ENCODE measurements at places on chromosomes 11 and 22.

- DNase-seq = peak; percentile 73
Measured at GRCh38 chr11:20112291-20113148, 47.8 kb downstream of the DBX1 start.

DNA sequence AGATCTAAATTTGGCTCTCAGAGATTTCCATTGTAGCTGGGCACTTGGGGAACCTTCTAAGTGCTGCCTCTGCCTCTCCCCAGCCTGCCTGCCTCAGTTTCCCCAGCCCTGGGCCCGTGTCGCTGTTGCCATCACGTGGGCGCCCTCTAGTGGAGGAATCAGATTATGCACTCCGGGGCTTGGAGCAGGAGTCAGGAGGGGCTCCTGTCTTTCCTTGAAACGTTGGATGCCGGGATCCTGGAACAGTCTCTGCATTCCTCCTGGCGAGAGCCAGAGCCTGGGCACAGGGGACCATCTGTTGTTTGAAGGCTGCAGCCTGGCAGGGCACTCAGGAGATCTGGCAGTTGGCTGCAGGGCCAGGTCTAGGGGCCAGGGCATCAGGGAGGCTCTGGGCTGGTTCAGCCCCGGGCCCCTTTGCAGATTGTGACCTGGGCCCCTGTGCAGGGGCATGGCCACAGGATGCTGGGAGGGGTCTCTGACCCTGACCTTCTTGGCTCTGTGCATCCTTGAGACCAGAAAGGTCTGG is 71.6 kb downstream of the LRP5 start:
- DNase-seq = peak; percentile 25

GRCh38 chr22:19568337-19569275 is 44.4 kb upstream of the CLDN5 start:
- DNase-seq = no peak

- DNase-seq = no peak
Measured at GRCh38 chr11:10410106-10410843, 44.8 kb upstream of the AMPD3 start.

DNA sequence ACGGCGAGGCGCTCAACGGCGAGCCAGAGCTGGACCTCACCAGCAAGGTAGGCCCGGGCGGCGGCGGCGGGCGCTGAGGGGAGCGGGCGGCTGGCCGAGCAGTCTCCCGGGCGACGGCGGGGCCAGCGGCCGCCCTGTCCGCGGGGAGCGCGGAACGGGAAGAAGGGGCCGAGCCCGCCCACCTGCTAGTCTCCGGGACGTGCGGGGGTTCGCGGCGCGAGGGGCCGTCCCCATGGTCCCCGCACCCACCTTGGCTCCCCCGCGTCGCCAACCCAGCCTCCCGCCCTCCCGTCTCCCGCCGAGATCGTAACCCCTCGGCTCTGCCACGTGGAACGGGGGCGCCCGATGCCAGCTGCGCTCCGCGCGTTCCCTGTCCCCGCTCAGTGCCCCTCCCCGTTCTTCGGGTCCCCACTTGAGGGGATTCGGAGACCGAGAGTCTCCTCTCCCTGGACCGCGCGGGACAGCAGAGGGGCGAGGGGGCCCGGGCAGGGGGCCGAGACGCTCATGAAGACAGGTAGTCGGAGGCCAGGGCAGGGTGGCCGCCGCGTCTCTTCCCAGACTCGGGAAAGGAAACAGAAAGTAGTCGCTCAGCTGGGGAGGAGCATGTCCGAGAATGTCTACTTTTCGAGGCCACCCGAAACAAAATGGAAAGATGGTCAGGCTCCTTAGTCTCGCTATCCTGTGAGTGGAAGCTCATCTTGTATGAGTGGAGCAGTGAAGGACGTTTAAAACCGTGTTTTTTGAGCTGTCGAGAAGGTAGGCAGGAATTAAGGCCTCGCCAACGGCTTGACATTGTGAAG is 557 bp downstream of the GTPBP1 start:
- DNase-seq = no peak

GRCh38 chr22:40838486-40838885 is 18.0 kb downstream of the ST13 start:
- no peak for DNase-seq

DNA sequence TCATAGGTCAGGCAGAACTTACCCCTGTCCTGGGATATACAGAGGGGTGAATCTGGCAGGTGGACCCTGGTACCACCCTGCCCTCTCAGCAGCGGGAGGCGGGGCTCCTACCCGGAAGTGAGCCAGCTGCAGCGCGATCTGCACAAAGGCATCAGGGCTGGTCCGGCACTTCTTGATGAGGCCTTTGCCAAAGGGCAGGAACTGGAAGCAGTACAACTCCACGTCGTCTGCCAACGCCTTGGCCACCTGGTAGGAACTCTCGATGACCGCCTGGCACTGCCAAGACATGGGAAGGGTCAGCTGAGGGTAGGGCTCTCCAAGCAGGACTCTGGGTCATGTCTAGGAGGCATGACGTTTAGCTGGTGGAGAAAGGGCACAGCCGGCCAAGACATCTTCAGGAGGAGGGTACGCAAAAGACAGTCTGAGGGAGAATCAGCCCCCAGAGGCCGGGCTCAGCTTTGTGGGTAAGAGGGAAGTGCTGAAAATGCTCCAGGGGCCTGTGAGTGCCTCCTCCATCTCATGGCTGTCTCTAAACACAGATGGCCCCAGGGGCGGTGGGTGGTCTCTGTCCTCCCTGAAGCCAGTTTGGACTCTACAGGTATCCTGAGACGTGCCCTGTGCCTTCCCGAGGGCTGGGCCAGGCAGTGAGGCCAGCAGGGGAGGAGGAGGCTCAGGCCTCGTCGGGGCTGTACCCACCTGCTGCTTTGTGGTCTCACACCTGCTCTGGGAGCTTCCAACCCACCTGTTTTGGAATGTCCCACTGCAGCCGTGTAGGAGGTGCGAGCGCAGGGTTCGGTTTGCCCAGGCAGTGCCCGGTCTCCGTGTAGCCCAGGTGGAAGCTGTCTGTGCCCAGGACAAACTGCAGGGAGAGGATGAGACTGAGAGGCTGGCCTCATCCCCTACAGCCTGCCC is 6.7 kb downstream of the CPT1B start:
- no peak for DNase-seq

- no peak for DNase-seq
Measured at GRCh38 chr22:43479962-43480361, 68.1 kb downstream of the MPPED1 start.

- no peak for DNase-seq
Measured at GRCh38 chr11:72720784-72721183, 31.4 kb downstream of the ARAP1 start.

DNA sequence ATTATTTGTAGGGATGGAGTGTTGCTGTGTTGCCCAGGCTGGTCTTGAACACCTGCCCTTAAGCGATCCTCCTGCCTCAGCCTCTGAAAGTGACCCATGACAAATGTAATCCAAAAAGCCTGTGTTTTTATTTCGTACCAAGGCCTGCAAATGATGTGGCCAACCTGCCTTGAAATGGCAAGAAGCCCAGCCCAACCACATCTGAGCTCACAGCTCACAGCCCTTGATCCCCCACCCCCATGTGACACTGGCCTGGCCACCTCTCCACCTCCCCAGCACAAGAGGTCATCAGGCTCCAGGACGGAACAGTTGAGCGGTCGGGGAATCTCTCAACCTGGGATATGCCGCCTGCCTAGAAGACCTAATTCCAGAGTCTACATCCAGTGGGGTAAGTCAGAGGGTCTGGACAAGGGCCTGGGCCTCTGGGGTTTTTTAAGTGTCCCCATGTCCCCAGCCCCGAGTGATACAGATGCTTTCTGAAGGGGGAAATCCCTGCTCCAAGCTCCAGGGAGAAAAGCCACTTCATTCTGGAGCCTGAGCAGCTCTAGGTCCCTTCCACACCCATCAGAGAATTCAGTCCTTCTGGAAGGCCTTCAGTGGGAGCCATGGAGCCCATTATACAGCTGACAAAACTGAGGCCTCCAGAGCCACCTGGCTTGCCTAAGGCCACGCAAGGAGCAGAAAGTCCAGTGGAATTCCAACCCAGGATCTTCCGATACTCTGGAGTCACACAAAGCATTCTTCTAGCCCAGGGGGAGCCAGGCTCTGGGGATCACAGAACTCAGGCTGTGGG is 70.7 kb downstream of the MN1 start:
- DNase-seq = no peak

DNA sequence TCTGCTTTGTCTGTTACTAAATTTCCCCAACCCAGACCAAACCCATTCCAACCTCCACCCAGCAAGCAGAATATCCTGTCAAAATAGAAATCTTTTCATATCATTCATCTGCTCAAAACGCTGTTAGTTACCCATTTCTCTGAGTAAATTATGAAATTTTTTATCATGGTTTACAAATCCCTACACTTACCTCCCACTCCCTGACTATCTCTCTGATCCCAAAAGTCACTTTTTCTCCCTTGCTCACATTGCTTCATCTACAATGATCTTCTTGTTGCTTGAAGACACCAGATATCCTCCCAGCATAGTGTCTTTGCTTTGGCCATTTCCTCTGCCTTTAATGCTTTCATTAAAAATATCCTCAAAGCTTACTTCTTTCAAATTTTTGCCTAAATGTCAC is 195.5 kb upstream of the CTSC start:
- no peak for DNase-seq

DNA sequence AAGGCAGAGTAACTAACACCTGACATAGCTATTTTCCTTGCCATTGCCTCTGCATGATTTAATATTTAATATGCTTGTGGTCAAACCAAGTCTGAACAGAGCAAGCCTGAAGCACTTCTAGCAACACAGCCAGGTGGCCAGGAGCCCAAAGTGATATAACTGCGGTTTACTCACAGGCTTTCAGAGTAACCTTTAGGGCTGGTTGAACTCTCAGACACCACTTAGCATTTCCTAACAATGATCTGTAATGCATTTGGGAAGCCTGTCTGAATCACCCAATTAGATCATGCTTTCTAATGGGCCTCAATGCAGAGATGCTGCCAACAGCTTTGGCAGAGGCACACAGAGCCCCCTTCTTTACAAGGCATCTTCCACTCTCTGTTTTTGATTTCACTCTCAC is 96.1 kb downstream of the FDX1 start:
- no peak for DNase-seq

- no peak for DNase-seq
Measured at GRCh38 chr22:39146256-39147101, 6.0 kb downstream of the CBX7 start.

DNA sequence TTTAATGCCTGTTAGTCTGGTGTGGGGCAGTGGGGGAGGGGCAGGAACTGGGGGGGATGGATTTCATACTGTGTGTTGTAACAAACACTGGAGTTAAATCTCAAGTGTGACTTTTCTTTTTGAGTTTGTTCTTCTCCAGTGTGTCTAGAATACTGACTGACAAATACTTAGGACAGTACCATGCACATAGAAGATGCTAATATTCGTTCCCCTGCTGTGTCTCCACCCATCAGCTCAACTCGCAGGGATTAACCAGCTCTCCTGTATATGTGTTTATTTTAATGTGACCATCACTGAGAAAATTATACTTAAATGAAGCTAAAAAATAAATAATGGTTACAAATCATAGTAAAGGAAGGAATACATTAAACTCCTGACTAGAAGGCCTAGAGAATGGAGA is 150.9 kb upstream of the E2F8 start:
- DNase-seq = no peak

- no peak for DNase-seq
Measured at GRCh38 chr11:26742966-26743365, 21.1 kb upstream of the SLC5A12 start.

DNA sequence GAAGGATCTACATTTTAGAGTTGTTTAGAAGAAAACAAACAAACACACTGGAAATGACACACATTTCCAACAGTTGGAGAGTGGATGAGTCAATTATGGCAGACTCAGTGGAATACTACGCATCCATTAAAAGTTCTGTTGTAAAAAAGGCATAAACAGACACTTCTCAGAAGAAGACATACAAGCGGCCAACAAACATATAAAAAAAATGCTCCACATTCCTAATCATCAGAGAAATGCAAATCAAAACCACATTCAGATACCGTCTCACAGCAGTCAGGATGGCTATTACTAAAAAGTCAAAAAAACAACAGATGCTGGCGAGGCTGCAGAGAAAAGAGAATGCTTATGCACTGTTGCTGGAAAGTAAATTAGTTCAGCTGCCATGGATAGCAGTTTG is 298.2 kb downstream of the DDX10 start:
- DNase-seq = no peak

- DNase-seq = no peak
Measured at GRCh38 chr11:44913502-44913901, 37.2 kb downstream of the TP53I11 start.

GRCh38 chr11:57313071-57313787 is 11.5 kb downstream of the TNKS1BP1 start:
- no peak for DNase-seq

GRCh38 chr22:42077486-42078125 is 1.9 kb upstream of the SMDT1 start:
- no peak for DNase-seq

Data from substantia nigra (tissue), 51 donors.